ENCODE measurements at places on chromosomes 11 and 22. TPM values are rescaled to one million over a fixed set of nuclear protein-coding genes. Genes with fewer than 3 reads are reported as not detected.

- DNase-seq: no peak
- no peaks in the 10 kb centered on the region for H3K36me3 ChIP-seq
- no peaks in the 10 kb centered on the region for H3K27me3 ChIP-seq
These were observed 107.9 kb downstream of the ARHGAP8 start for GRCh38 chr22:44860311-44860710.

DNA sequence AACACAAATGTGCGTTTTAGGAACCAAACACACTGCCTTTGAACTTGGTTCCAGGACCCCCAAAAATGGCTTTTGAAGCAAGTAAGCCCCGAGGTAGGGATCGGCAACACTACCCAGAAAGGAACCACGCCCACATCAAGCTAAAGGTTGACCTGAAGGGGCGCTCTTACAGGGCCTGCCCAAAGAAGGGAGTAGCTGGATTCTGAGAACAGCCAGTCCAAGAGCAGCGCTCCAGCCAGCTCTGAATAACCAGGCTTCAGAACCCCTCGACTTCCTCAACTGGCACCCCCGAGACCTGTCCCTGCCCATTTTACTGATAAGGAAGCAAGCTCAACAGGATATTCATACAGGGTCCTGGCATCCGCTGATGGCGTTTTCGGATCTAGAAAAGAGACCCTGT, 18.9 kb upstream of the MOB2 start:
- H3K27ac ChIP-seq: no peak overlapping the region
- no peaks in the 10 kb centered on the region for H3K4me1 ChIP-seq
- DNase-seq: no peak

The MS4A6A gene
- 103 TPM for total RNA-seq

GRCh38 chr11:60314635-60315321, 12.3 kb upstream of the MS4A6E start:
- no peaks in the 10 kb centered on the region for H3K36me3 ChIP-seq
- peak overlapping the region; percentile 33 for H3K27ac ChIP-seq
- DNase-seq: no peak
- H3K4me1 ChIP-seq: no peaks in the 10 kb centered on the region

- H3K27me3 ChIP-seq: no peaks in the 10 kb centered on the region
- no peak overlapping the region for H3K27ac ChIP-seq
- no peaks in the 10 kb centered on the region for H3K4me1 ChIP-seq
- no peaks in the 10 kb centered on the region for H3K36me3 ChIP-seq
- no peak overlapping the region for H3K4me3 ChIP-seq
These were observed 2.8 kb upstream of the RNF141 start for GRCh38 chr11:10543782-10544181.

DNA sequence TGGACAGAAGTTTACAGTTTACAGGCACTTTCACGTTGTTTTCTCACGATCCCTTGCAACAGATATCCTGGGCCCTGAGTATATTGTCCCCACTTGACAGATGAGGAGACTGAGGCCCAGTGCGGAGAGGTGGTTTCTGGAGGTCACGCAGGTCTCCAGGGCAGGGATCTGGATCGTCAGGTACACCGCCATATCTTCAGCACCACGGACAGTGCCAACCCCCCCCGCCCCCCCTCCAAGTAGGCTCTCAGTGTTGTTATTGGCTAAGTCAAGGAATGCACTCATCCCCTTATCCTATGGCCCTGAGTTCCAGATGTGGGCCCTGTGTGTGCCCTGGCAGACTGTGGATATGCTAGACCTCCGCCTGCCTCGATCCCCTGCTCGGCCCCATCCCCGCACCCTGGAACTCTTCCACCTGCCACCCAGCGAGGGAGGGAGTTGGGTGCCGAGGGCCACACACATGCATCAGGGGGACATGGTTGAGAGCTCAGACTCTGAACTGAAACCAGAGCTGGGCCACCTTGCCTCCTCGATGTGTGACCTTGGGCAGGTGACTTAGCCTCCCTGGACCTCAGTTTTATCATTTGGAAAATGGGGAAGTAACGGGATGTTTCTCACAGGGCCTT, 37.5 kb downstream of the MPPED1 start:
- H3K27ac ChIP-seq: no peak overlapping the region
- H3K36me3 ChIP-seq: no peaks in the 10 kb centered on the region
- no peaks in the 10 kb centered on the region for H3K27me3 ChIP-seq

DNA sequence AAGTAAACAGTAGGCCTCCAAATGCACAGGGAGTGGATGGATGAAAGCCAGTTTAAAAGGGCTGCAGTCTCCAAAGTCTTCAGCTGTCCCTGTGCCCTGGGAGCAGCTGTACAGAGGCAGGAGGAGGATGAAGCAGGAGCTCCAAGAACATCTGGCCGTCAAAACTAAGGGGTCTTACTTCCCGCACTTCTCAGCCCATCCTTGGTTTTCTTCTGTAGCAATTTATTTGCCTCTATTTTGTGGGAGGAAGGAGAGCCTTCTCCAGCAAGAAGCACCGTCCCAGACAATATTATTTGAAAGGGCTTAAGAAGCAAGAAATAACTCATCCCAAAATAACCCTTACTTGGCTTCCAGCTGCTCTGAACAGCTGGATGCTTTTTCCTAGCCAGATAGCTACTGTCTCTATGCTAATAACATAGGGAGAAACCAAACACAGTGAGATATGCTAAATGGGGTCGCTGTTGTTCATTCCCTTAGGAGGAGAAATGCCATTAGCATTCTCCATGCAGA, 133.2 kb downstream of the SPATA19 start:
- H3K36me3 ChIP-seq: no peaks in the 10 kb centered on the region
- DNase-seq: no peak
- no peaks in the 10 kb centered on the region for H3K4me1 ChIP-seq
- H3K4me3 ChIP-seq: no peak overlapping the region
- no peak overlapping the region for H3K27ac ChIP-seq

DNA sequence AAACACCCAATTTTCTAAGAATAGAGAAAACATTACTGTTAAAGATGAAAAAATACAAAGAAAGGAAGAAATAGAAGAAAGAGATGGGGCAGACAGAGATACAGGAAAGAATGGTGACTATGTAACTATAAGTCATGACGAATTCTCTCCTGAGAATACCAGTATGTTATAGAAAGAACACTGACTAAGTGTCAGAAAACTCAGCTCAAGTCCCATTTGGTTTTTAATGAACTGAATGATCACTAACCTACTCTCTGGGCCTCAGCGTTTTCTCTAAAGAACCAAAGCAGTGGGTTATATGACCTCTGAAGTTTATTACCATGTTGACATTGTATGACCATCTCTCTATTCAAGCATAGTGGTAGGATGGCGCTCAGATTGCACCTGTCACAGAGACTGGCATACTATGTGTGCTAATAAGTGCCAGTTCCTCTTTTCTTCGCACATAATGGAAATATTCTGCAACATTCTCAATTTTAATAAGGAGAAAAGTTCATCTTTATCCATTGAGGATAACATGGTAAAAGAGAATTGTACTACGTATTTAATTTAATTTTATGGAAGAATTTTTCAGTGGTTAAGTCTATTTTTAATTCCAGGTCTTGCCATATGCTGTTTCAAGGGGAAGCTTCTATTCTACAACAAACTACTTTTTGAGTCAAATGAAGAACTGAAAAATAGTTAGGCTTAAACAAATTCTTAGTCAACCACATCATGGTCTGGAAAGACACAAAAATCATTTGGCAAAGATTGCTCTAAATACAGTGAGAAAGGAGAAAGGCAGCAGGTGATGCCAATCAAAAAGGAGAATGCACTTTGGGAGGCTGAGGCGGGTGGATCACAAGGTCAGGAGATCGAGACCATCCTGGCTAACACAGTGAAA, 25.0 kb upstream of the EED start:
- no peak overlapping the region for H3K27ac ChIP-seq
- no peak for DNase-seq
- no peaks in the 10 kb centered on the region for H3K4me1 ChIP-seq
- H3K36me3 ChIP-seq: no peaks in the 10 kb centered on the region
- no peak overlapping the region for H3K4me3 ChIP-seq

GRCh38 chr11:23897453-23898286, 599.2 kb upstream of the LUZP2 start:
- no peaks in the 10 kb centered on the region for H3K36me3 ChIP-seq
- H3K4me1 ChIP-seq: no peaks in the 10 kb centered on the region
- H3K27me3 ChIP-seq: no peaks in the 10 kb centered on the region
- H3K27ac ChIP-seq: no peak overlapping the region
- DNase-seq: no peak

GRCh38 chr11:33651555-33651954, 49.1 kb downstream of the C11orf91 start:
- DNase-seq: no peak
- H3K4me1 ChIP-seq: peaks cover 8% of the 10 kb centered on the region
- no peak overlapping the region for H3K27ac ChIP-seq
- H3K4me3 ChIP-seq: no peak overlapping the region

DNA sequence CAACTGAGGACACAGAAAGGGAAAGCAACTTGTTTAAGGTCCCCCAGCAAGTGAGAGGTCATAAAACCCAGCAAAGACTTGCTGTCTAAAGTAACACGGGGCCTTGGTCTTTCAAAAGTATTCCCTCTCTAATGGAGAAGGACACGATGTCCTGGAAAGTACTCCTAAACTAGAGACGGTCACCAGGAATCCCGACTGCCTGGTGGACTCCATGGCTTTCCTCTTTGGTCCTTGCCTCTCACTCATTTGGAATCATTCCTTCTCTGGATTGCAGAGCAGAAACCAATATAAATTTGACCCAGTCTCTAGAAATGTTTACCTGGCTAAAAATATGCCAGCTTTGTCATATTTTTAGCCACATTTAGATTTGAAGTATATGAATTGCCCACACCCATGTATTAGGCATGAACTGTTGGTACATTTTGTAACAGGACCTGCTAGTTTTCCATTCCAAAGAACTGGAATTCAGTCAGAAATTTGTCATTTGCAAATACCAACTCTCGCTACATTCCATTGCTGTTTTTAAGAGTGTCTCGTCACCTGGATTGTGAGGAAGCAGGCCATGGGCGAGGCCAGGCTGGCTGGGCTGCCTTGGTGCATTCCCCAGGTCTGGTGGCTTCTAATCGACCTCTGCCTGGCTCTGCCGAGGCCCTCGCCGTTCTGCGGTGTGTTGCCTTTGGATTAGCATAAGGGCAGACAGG, 12.9 kb downstream of the NAV2 start:
- H3K36me3 ChIP-seq: no peaks in the 10 kb centered on the region
- no peak overlapping the region for H3K4me3 ChIP-seq
- DNase-seq: no peak
- peaks cover 27% of the 10 kb centered on the region for H3K4me1 ChIP-seq

The RGL4 gene
- not detected for total RNA-seq

- no peaks in the 10 kb centered on the region for H3K4me1 ChIP-seq
- no peak for DNase-seq
- H3K36me3 ChIP-seq: no peaks in the 10 kb centered on the region
- H3K27me3 ChIP-seq: no peaks in the 10 kb centered on the region
These were observed 14.0 kb upstream of the ARHGAP8 start for GRCh38 chr22:44738347-44738715.

Data from tibial nerve (tissue), 4 donors.